Temporal lobe (tissue), 4 donors: ENCODE measurements at places on chromosomes 3 and 15. TPM values are rescaled to one million over a fixed set of nuclear protein-coding genes. Genes with fewer than 3 reads are reported as not detected.

Gene MITF
- total RNA-seq, result 0.98 TPM

Gene RYK
- 52.4 TPM for total RNA-seq

Gene ANKUB1
- 0.25 TPM for total RNA-seq

Gene DPPA4
- 0.98 TPM for total RNA-seq

Gene KCNAB1
- total RNA-seq, result 19.9 TPM

Gene UPK1B
- under 0.01 TPM for total RNA-seq

Gene USP50
- 0.25 TPM for total RNA-seq

Gene SNX22
- total RNA-seq, result 4.2 TPM

Gene TXNRD3
- total RNA-seq, result 7.9 TPM

Gene SCN11A
- total RNA-seq, result 0.25 TPM

Gene PTH1R
- 0.98 TPM for total RNA-seq
